ENCODE measurements at places on chromosomes 1 and 21.

- no peak for ATAC-seq
These were observed 114.3 kb downstream of the NAV1 start for GRCh38 chr1:201653233-201653632.

- ATAC-seq, result no peak
These were observed 39.1 kb upstream of the CLDN14 start for GRCh38 chr21:36518883-36519492.

- ATAC-seq, result no peak
These were observed 90.8 kb downstream of the NFIA start for GRCh38 chr1:61173118-61173517.

DNA sequence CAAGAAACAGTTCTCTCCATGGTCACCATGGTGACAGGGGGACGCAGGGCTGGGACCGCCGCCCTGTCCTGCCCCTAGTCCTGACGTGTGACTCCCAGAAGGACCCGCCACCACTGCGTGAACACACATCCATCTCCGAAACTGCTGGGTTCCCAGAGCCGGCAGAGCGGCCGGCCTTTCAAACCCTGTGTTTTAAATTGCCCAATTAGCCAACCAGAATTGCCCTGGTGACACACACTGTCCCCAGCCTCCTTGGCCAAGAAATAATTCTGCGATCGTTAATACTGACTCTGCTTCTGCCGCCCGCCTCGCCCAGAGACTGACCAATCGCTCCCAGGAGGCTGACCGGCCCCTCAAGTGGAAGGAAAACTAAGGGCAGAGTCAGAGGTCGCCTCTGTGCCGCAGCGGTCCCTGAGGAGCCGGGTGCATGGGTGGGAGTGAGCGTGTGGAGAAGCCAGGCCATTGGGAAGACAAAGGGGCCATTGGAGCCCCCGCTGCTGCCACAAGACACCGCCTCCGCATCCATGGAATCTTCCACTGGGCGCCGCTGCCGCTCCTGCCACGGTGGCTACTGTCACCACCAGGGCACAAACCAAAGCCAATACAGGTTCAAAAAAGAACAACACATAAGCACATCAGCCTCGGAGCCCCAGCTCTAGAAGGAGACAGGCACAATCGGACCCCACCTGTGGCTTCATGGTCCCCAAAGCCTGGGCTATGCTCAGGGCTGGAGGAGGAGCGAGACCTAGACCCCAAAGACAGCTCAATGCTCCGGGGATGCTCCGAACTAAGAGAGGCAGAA lies 273.2 kb downstream of the NPHP4 start:
- ATAC-seq, result peak; percentile 47

GRCh38 chr1:167263819-167264464 lies 43.3 kb downstream of the POU2F1 start:
- ATAC-seq, result no peak

DNA sequence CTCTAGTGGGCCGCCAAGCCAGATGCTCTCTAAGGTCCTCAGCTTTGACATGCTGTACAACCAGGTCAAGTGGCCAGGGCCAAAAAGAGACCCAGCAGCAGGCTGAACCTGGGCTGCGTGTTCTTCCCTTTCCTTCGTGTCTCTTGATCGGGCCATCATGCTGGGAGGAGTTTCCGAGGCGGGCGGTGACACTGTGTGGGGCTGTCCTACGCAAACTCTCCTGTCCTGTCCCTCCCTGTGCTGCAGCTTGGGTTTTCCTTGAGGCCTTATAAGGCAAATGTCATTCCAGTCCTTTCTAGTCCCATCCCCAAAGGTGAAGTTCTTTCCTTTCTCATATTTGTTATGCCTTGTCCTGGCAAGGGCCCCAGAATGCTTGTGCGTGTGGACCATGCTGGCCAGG lies 56.7 kb downstream of the ARHGEF10L start:
- no peak for ATAC-seq

- ATAC-seq, result no peak
These were observed 12.1 kb upstream of the FAM131C start for GRCh38 chr1:16085522-16085921.

DNA sequence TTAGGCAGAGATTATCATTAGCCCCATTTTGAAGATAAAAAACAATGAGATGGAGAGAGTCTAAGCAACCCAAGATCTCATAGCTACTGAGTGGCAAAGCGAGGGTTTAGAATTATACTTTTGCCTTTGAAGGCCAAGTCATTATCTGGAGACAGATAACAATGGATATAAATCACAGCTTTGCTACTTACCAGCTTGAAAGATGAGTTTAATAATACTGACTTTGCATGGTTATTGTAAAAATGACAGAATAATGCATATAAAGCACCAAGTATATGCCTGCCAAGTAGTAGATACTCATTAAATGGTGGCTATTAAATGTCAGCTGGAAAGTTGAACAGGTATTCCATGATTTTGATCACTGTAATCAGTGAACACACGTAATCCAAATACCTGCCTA lies 241.6 kb upstream of the SGIP1 start:
- ATAC-seq, result no peak

DNA sequence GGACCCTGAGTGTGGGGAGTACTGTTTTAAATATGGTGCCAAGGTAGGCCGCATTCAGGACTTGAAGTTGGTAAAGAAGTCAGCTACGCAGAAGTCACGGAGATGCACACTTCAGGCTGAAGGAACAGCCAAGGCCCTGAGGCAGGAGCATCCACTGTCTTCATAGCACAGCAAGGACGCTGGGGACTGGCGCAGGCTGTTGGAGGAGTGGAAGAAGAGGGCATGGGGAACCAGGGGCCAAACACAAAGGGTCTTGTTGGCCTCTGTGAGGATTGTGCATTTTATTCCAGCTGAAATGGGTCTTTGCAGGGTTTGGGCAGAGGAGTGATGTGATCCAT lies 16.6 kb downstream of the DNAJC16 start:
- ATAC-seq, result no peak

GRCh38 chr1:42817440-42817767 lies 207 bp upstream of the SVBP start:
- no peak for ATAC-seq

GRCh38 chr1:177275736-177276135 lies 105.0 kb downstream of the BRINP2 start:
- no peak for ATAC-seq

- ATAC-seq, result peak; percentile 80
These were observed at the start of gene CROCC for GRCh38 chr1:16921391-16922185. Gene CROCC, plus strand, starts transcription at chr1:16921931. Its CDS starts 88 bp downstream, at chr1:16922019.

- ATAC-seq, result peak; percentile 60
These were observed 45.6 kb downstream of the SRRM1 start for GRCh38 chr1:24688621-24689195.

GRCh38 chr1:157201767-157202166 lies 63.6 kb upstream of the ETV3 start:
- no peak for ATAC-seq

DNA sequence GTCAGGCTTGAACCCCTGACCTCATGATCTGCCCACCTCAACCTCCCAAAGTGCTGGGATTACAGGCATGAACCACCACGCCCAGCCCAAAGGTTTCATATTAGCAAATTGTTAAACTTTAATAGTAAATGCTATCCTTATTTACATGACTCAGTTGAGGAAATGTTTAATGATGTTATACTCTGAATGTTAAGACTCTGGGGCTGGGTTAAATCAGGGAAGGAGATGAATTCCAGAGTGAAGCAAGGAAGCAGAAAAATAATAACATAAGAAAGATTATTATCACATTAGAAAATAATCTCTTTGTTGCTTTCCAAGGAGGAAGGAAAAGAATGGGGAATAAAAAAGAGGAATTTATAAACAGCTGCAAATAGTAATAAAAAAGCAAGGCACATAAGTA lies 105.3 kb downstream of the PTGS2 start:
- no peak for ATAC-seq

DNA sequence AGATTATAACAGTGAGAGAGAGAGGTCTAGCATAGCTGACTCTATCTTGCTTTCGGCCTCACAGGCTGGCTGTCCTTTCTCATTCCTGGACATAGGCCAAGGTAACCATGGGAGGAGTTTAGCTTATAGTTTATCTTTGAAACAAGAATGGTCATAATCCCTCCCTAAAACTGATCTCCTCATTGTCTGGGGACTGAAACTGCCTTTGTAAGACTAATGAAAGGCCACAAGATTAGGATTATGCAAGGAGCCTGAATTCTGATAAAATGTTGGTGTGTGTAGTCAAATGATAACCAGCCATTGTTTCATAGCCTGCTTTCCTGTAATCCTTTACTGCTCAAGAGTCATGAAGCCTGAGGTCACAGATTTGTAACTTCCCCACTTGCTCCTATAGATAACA lies 131.9 kb upstream of the LYPLAL1 start:
- no peak for ATAC-seq

DNA sequence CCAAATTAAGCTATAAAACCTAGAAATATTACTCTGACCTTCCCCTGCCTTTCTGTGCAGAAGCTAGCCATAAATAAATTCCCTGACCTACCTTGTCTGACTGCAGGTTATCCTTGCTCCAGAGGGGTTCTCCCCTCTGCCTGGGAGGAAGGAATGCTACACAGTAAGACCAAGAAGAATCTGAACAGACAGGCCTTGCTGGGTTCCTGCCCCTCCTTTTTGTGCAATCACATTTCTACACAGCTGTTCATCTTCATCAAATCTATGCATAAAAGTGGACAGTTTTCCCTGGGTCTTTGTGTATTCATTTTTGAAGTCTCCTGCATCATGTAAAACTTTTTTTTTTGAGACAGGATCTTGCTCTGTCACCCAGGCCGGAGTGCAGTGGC lies 50.6 kb downstream of the DNTTIP2 start:
- ATAC-seq, result peak; percentile 70

DNA sequence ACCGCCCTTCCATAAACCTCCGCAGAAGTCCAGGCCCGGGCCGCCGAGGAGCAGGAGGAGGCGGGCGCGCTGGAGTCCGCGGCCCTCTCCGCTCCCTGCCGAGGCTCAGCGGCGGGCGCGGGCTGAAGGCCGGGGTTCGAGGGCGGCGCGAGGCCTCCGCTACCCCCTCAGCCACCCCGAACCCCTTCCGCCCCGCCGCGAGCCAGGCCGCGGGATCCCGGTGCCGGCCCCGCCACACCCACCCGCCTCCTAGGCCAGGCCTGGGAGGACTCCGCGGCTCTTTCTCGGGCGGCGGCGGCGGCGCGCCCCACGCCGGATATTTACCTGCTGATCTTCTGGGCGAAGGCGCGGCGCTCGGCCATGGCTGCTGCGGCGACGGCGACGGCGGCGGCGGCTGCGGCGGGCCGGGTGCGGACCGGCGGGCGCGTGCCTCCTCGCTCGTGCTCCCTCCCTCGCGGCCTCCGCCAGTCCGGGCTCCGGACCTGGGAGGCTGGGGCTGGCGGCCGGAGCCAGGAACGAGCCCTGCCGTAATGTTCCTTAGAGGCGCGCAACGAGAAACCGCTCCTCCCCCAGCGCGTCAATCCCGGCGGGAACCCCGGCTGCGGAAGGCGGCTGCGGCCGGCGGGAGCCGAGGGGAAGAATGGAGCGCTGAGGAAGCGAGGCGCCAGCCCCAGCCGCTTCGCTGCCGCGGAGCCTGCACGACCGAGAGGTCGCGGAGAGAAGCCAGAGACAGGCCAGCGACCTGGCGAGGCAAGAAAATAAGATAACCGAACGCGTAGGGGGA lies at the start of gene DOCK7:
DOCK7 (minus strand) TSS at position 484 of the 784 bp plus-strand sequence; CDS start at position 362, 122 bp downstream.
- peak; percentile 91 for ATAC-seq

DNA sequence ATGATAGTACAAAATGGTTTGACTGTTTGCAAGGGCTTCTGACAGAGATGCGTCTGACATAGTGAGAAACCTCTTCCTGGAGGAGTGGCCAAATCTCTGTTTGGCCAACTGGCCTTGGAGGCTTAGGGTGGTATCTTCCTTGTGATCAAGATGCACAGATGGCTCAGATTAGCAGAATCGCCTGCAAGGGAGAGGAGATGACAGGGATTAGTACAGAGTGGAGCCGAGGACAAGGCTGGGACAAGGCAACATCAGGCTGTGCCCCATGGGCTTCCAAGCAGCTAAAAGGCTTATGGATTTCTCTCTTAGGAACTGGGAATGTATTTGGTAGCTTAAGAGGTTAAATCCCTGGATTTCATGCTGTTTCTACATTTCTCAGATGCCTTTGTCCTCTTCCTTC lies 379.1 kb downstream of the SIPA1L2 start:
- peak; percentile 15 for ATAC-seq

DNA sequence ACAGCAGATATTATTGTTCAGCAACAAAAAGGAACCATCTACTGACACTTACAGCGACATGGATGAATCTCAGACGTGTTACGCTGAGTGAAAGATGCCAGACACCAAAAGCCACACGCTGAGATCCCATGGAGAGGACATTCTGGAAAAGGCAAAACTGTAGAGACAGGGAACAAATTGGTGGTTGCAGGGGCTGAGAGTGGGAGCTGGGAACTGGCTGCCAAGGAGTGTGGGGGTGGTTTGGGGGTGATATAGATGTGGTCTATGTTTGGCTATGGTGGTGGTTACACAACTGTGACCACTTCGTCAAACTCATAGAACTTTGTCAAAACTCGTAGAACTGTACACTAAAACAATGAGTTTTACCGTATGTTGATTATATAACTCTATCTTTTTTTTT lies 57.7 kb downstream of the RIPK4 start:
- no peak for ATAC-seq

GRCh38 chr1:238895911-238896310 lies 490.5 kb upstream of the CHRM3 start:
- ATAC-seq, result no peak

- ATAC-seq, result no peak
These were observed 3.5 kb upstream of the LRRC38 start for GRCh38 chr1:13517193-13517812.

- ATAC-seq, result no peak
These were observed 226.7 kb downstream of the KCNT2 start for GRCh38 chr1:196381544-196381943.

- ATAC-seq, result no peak
These were observed 98.0 kb upstream of the DNAH14 start for GRCh38 chr1:224831501-224831900.

DNA sequence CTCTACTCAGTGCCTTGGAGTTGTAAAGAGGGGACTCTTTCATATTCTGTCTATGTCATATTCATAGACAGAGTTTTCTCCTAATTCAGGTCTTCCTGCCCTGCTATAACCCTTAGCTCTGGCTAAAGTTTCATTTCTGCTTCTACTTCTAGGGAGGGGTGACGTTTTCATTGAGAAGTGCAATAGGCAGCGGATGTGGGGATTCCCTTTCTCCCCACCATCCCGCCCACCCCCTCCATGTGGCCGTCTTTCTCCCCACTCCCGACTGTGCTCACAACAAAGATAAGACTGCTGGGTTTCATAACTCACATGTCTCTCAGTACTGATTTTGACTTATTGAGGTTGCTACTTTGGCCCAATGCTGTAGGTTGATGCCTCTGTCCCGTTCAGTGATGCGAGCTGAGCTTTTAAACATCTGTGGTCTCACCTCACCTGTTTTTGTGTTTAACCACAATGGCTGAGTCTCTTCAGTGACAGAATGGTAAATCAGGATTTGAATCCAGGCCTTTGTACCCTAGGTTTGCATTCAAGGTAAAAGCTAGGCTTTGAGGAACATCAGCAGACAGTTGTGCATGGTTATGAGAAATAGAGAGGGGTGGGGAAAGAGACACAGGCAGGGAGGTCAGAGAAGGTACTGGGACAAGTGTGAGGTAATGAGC lies 7.8 kb upstream of the KIF14 start:
- ATAC-seq, result no peak

- no peak for ATAC-seq
These were observed 80.1 kb upstream of the KCNK2 start for GRCh38 chr1:215002471-215002870.
